Caco-2 (cell line): ENCODE measurements at places on chromosomes 12 and 14.

DNA sequence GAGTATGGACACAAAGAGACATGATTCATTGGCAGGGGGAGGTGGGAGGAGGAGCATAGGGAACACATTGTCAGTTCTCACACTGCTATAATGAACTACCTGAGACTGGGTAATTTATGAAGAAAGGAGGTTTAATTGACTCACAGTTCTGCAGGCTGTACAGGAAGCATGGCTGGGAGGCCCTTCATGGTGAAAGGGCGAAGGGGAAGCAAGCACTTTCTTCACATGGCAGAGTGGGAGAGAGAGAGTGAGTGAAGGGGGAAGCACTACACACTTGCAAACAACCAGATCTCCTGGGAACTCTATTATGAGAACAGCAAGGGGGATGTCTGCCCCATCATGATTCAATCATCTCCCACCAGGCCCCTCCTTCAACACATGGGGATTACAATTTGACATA, 391.8 kb downstream of the BMP4 start:
- no peak for DNase-seq

DNA sequence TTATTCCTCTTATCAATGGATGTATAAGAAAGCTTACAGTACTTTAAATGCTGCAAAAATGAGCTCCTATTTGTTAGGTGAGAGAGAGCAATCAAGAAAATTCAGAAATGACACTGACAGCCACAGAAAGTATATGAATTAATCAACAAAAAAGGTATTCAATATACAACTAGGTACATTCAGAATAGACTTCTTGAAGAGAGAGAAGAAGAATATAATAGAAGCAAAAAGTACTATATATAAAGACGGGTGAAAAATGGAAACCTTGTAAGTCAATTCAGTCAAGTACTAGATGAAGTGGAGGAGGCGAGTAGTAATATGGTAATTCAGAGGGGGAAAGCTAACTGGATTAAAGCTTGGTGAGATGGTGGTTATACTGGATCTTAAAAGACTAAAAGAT, 74.3 kb downstream of the HEATR5A start:
- DNase-seq, result no peak

GRCh38 chr12:31874961-31875608, 84.1 kb upstream of the RESF1 start:
- DNase-seq, result no peak

- no peak for DNase-seq
These were observed 134.6 kb upstream of the PZP start for GRCh38 chr12:9342614-9343353.

GRCh38 chr12:83461336-83461935, 774.7 kb downstream of the TMTC2 start:
- DNase-seq, result no peak

DNA sequence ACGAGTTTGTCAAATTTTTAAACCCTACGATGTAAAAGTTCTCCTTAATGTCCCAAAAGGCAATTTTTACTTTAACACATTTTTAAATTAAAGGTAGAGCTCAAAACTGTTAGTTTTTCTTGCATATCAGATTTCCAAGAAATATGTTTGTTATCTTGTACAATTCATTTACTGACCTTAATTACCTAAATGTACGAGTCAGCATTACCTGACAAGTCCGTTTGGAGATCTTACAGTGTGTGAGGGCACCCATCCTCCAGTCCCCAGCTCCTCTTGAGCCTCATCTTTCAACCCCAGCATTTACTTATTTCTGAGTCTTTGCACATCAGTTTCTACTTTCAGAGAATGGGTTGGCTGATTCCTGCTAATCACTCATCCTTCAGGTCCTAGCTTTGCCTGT, 23.7 kb downstream of the PPM1H start:
- no peak for DNase-seq
